H9 (cell line): ENCODE measurements at places on chromosomes 6 and 20.

DNA sequence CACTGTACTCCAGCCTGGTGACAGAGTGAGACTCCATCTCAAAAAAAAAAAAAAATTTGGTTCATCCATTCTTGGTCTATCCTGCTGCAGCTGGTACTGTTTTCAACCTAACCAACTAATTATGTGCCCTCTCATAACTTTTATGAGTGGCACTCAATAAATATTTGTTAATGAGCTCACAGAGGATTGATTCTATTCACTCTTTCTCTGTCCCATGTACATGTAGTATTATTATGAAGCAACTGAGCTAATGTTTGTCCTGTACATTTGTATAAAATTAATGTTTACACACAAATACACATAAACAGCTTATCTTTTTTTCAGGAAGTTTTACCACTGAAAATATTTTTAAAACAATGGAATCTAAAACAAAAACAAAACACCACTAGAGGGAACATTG, 10.1 kb downstream of the RIPOR2 start:
- no peak for DNase-seq

- peak; percentile 87 for DNase-seq
These were observed 4.8 kb downstream of the SLC32A1 start for GRCh38 chr20:38728911-38729642.

GRCh38 chr6:136344420-136344819, 54.8 kb upstream of the BCLAF1 start:
- no peak for DNase-seq

DNA sequence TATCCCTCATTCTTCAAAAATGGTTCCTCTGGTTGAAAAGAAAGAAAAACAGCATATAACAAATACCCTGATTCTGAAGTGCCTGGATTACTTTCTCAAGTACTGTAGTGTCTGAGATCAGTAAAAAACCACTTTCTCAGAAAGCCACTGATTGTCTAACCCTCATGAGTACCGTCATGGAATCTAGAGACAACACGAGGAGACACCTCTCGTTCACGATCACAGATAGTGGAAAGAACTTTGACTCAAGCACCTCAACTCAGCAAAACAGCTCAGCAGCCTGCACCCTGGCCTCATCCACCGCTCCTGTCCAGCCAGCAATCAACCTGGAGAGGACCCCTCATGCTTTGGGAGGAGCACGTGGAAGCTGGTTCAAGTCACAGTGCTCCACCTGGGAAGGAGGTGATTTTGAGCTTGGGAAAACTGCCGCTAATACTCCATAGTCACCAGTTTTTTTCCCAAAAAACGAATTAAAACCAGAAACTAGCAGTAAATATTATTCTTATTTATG, 1.0 kb downstream of the SCML4 start:
- no peak for DNase-seq

DNA sequence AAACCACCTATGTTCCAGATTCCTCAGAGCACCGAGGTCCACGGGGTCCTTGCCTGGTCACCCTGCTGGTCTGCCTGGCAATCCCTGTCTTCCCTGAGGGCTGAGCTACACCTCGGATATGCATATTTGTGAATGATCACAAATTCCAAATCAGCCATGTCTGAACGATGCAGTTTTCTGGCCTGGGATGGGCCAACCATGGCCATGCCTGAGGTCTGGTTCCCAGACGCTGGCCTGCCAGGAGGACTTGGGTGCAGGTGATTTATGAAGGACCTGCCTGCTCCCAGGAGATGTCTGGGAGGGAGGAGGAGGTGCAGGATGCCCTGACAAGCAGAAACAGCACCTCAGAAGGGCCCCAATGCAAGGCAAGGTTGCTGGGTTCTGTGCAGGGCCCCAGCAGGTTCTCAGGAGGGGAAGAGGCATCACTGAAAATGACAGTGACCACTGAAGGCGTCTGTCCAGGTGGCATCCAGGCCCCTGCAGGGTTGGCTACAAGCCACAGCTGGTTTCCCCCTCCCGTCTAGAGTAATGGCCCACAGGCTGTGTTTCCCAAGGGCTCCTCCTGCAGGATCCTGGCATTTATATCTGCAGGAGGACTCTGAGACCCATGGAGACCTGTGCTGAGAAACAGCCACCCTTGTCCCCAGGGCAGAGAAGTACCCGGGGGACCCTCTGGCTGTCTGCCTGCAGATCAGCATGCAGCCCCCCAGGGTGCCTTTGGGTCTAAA, 205.3 kb downstream of the TAF4 start:
- DNase-seq: no peak

- no peak for DNase-seq
These were observed 986.9 kb upstream of the MANEA start for GRCh38 chr6:94590416-94590815.

DNA sequence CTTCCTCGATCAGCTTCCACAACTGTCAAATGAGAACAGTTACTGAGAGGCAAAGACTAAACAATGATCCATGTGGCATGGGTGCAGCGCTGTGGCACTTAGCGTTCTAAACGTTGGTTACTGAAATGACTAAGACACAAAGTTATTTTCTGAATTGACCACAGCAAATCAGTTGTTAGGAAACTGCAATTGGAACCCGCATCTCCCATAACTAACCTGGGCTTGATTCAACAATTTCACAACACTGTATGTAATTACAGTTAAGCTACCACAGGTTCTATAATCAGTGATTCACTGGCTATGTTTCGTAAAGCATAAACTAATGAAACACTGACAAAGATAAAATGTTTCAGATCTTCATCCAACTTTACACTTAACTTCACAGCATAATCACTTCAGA, 12.5 kb downstream of the WDR27 start:
- no peak for DNase-seq

DNA sequence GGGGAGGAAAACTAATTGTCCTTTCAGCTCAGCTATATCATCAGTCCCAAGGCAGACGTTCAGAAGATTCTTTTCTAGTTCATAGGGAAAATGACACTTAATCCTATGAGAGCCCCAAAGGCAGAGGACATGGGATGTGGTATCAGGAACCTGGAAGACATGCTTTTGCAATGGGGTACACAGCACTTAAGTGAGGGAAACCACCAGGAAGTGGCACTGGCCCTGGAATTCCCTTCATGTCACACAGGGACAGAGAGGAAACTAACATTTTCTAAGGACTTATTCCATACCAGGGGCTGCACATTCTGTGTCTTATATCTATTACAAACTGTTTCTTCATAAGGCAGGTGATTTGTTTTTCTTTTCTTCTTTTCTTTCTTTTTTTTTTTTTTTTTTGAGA, 28.2 kb downstream of the VPS52 start:
- no peak for DNase-seq

GRCh38 chr6:20008131-20008530, 171.0 kb downstream of the ID4 start:
- no peak for DNase-seq

DNA sequence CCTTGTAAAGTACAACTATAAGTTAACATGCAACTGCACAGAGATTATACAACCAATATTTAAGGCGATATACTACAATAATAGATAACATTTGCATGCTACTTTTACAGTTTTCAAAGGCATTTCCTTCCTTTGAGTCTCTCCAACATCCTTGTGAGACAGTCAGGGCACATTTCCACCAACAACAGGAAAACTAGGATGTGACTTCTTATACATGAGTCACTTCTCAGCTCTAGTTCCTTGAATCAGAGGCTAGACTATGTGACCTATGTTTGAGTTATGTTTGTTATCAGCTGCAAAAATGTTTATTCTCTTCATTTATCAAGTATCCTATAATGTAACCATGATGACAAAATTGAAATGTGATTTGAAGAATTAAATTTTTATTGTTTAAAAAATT, 51.7 kb upstream of the TFAP2D start:
- no peak for DNase-seq

GRCh38 chr6:114523508-114523907, 180.7 kb upstream of the HS3ST5 start:
- DNase-seq: no peak

GRCh38 chr6:56204134-56204533, 43.2 kb downstream of the COL21A1 start:
- DNase-seq: no peak

DNA sequence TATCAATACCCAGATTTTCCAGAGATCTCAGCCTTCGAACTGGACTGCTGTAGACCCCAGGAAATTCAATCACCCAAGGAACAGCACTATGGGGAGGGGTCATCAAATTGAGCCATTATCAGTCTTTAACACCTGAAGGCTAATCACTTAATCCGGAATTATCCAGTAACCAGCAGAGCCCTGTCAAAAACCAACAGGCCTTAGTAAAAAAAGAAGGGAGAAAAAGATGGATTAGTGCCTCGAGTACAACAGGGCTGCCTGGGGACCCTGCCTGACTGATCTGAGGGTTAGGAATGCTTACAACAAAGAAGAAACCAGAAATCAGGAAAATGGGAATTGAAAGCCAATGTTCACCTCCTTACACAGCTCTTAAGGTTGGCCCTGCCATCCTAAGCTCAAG, 7.6 kb downstream of the RRAGD start:
- DNase-seq: no peak

GRCh38 chr6:156639009-156639721, 138.0 kb upstream of the ARID1B start:
- DNase-seq: no peak

DNA sequence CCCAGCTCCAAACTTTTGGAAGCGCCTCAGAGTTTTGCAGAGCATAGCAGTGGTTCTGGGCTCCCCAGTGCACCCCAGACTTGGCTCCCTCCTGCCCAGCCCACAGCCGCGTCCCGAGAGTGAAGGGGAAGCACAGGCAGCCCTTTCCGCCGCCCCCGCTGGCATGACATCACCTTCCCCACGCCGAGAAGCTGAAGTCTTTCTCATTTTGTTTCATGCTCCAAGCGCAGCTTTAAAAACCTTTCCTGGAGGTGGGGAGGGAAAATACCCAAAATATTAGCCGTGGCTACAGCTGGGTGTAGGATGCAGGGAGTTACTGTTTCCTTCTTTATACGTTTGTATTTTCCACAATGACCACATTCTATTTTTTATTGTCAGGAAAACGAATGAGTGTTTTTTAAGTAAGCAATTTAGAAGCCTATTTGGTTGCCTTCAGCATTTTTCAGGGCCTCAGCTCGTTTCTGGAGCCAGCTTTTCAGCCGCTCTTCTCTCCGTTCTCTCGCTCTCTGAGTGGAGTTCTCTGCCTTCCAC, 72.9 kb downstream of the SNX5 start:
- DNase-seq: no peak

- no peak for DNase-seq
These were observed 182.8 kb downstream of the UNC5CL start for GRCh38 chr6:40856271-40856670.

GRCh38 chr6:3288711-3289663, 30.2 kb downstream of the PSMG4 start:
- no peak for DNase-seq

DNA sequence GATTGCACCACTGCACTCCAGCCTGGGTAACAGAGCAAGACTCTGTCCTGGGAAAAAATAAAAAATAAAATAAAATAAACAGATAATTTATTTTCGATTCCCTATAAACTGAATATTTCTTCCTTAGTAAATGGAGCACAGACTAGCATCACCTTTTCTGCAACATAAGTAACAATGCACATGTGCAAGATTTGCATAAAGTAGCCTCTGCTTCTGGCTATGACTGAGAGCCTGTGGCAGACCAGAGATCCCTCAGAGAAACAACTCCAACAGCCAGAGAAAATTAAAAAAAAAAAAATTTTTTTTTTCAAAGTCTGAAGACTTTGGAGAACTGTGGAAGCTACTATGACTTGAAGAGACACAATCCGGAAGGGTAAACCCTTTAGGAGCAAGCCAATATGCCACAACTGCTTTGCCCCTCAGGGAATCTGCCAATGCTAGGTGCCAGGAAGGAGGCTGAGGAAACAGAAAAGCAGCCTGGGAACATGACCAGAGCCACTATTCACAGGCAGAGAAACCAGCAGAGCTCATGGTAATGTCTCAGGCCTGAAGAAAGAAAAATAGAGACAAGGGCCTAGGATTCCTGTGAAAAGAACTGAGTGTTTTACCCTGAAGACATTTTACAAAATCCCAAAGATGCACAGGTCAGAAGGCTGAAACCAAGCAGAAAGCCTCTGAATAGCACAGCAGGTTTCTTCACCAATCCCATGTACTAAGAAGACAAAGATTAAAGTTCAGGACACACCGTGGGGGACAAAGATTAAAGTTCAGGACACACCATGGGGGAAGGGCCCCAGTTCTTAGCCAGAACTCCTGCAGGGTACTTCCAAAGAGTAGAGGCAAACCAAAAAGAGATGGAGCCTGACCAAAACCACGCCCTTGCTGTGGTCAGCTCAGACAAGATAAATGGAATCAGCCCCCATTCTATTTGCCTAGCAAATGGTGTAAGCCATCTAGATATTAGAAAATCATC, 25.8 kb downstream of the B4GALT5 start:
- DNase-seq: no peak

DNA sequence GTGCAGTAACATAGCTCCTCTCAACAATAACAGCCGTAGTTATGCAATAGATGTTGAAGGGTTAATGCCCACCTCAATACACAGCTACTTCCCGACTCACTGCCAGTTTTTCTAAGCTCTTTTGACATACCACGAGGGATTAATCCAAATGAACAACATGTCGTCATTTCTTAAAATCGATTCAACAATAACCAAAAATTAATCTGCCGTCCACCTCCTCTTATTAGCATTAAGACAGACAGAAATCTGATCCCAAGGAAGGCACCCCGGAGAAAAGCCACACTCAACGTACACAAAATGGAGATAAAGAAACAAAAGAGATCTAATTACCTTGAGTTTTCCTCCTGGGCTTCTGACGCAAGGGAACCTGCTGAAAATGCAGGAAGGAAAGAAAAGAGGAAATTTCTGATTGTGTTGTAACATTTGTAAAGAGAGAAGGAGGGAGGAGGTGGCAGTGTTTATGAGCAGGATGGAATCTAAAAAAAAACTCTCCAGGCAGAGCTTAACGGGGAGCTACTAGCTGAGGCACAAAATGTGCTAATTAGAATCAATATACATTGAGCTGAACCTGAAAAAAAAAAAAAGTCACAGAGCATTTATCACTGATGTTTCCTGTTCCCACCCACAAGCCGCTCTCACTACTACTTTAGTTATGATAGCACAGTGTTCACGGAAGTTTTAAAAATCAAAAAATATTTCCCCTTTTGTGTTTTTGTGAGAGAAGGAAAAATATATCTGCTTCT, 109.3 kb downstream of the IPCEF1 start:
- no peak for DNase-seq

DNA sequence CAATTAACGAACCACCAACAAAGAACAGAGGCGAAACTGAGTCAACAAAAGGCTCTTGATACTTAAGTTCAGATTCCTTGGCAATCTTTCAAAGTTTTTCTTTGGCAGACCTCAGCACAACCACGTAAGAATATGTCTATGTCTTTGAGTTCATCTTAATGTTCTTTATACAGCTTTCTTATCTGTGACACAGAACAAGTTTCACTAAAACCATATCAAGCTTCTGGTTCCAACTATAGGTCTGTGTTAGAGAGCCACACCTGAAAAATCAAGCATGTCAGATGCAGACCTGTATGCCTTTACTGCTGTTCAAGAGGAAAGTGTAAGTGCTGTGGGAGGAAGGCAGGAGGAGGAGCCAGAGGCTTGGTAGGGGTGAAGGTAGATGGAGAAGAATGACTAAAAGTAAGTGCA, 271.3 kb downstream of the KHDC1L start:
- no peak for DNase-seq
